ENCODE measurements at places on chromosomes 6 and 20. TPM values are rescaled to one million over a fixed set of nuclear protein-coding genes. Genes with fewer than 3 reads are reported as not detected.

The PTP4A1 gene
- 45.2 TPM for total RNA-seq

The RAET1L gene
- not detected for total RNA-seq

The PRR18 gene
- total RNA-seq = 0.28 TPM

The OR2B6 gene
- not detected for total RNA-seq

Measured in pancreas (tissue), 10 donors.